ENCODE measurements at places on chromosomes 4 and X.

DNA sequence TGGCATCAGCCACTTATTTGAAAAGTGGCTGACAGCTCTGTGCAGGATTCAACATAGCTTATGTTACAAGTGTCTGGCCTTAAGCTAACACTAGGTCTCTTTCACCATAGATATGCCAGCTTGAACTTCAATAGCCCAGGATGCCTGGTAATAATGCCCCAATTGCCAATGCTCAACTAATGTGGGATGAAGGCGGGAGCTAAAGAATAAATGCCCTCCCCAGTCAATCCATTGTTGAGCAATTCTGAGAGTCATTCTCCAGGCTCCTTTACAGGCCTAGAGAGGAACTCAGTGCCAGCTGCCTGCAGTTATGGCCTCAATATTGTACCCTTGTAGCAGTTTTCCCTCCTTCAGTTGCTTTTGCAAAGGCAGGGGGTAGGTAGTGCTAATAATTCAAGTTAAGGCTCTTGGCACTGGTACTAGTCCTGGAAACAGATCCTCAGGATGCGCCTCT lies 460.2 kb downstream of the GABRG1 start:
- DNase-seq = no peak

DNA sequence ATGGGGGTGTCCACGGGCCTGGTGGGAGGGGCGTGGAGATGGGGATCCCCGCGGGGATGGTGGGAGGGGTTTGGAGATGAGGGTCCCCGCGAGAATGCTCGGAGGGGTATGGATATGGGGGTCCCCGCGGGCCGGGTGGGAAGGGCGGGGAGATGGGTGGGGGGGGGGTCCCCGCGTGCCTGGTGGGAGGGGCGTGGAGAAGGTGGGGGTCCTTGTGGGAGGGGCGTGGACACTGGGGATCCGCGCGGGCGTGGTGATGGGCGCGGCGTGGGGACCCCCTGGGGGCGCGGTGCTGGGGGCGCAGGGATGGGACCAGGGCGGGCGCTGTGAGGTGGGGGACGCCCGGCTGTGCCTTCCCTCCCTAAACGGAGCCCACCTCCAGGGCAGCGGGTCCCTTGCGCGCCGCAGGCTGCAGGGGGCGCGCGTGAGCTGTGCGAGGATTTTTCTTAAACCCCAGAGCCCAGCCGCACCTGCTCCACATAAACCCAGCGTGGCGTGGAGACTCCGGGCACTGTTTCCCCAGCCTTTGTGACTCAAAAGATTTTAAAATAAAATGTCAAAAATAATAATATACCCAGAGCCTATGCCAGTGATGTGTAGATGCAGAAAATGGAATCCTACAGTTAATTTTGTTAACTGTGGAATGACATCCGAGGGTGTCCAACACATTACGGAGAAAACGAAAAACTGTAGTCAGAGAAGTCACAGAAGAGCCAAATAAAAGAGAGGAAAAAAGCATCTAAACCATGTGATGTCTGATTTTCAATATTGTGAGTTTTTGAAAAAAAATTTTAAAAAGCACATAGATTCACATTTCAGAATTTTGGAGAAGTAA lies 1.5 kb upstream of the ASMTL start:
- peak; percentile 75 for DNase-seq

- peak; percentile 88 for DNase-seq
Measured at GRCh38 chr4:86918539-86919072, 16.2 kb upstream of the AFF1 start.

GRCh38 chr4:11702886-11703557 lies 274.3 kb upstream of the HS3ST1 start:
- no peak for DNase-seq
